Nucleus accumbens (tissue), 56 donors: ENCODE measurements at places on chromosomes 12 and 14.
A peak's percentile ranks its signal among the peaks of the same experiment; 100 is the strongest.

DNA sequence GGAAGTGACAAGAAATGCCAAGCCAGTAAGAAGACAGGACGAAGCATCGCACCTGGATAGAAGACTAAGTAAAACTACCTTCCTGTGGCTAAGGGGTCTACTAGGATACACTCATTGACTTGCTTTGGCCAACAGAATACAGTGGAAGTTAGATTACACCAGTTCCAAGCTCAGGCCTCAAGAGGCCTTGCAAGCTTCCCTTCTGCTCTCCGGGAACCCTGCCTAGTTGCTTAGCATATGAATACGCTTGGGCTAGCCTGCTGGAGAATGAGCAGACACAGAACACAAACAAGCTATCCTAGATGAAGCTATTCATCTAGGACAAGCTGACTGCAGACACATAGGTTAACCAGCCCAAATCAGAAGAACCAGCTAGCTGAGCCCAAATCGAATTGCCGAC is 97.0 kb downstream of the DPF3 start:
- no peak for DNase-seq

- DNase-seq: no peak
Observed at GRCh38 chr12:115867854-115868253, 409.6 kb downstream of the MED13L start.

- no peak for DNase-seq
Observed at GRCh38 chr12:116319898-116320621, 42.6 kb upstream of the MED13L start.

DNA sequence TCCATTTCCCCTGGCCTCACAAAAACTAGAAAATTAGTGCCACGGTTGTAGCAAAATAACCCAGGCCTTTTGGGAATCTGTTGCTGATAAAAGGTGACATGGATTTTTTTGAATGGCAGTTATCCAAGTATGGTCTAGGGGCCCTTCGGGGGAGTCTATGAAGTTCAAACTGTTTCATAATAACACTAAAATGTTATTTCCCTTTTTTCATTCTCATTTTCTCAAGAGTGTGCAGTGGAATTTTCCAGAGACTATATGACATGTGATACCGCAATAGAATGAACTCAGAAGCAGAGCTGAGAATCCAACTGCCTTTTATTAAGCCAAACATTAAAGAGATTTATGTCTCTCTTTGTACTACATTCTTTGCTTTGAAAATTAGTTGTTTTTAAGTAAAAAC is 26.9 kb downstream of the GSTZ1 start:
- DNase-seq: no peak

- DNase-seq: no peak
Observed at GRCh38 chr12:112868459-112869041, 38.2 kb upstream of the OAS1 start.

DNA sequence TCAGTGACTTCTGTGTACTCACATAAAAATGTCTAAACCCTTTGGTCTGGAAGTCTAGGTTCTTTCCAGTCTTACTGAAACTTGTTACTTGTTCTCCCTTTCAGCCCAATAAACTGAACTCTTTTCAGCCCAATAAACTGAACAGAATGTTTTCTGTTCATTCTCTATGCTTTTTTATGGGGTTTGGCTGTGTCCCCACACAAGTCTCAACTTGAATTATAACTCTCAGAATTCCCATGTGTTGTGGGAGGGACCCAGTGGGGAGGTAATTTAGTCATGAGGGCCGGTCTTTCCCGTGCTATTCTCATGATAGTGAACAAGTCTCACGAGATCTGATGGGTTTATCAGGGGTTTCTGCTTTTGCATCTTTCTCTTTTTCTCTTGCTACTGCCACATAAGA is 15.0 kb upstream of the NEDD1 start:
- DNase-seq: no peak

- DNase-seq: no peak
Observed at GRCh38 chr12:53344487-53344823, 8.3 kb upstream of the SP7 start.

DNA sequence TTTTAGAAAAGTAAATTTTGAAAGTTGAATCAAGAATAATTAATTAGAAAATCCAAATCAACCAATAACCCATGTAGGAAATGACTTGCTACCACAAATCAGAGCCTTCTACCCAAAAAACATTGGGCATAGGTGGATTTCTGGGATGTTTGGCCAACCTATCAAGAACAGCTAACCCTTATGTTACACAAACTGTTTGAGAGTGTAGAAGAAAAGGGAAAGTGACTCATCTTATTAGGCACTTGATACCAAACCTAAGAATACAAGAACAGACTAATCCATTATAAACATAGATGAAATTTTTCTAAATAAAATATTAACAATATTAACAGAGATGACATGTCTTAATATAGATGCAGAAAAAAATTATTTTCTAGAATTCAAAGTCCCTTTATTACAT is 260.4 kb downstream of the ZFP36L1 start:
- DNase-seq: no peak

- no peak for DNase-seq
Observed at GRCh38 chr14:92492258-92492657, 21.3 kb upstream of the RIN3 start.

DNA sequence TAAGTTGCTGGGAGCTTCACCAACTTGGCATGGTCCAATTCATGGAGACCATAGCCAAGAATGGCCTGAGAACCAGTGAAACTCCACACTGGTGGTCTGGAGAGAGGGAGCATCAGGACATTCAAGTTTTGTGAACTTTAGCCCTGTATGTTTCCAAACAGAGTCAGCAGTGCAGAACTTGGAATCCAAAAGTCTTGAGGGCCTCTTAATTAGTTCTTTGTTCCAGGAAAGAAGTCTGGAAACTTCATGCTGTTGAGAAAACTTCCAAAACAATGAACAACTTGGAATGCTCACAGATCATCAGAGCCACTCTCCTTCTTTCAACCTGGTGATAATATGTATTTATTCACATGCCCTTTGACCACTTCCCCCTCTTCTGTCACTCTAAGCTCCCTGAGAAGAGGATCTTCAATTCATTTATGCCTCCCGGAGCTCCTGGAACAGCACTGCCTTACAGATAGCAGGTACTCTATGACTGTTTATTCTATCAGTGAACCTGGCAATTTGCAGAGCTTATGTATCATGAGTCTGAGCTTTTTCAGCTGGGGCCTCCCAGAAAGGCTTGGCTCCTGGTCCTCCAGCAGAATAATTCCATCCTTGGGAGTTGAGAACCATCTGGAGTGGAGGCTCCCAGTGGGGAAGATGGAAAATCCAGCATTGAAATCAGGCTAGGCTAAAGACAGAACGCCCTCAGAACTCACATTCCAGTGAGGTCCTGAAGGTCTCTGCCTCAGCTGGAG is 191.4 kb downstream of the KTN1 start:
- DNase-seq: no peak

DNA sequence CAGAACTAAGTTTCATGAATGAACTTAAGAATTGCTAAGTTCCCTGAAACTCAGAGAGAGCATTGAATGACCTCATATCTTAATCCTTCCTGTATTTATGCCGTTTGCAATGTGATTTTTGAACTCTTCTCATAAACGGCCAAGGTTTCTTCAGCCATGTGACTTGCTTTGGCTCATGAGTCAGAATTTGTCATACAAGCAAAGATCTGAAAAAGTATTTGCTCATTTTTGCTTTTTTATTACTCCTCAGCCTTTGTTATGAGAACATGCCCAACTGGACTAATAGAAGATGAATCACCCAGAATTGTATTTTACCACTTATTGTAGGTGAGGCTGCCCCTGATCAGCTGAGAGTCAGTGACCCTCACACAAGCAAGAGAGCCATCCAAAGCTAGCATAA is 693.8 kb downstream of the BCL11B start:
- DNase-seq: no peak

DNA sequence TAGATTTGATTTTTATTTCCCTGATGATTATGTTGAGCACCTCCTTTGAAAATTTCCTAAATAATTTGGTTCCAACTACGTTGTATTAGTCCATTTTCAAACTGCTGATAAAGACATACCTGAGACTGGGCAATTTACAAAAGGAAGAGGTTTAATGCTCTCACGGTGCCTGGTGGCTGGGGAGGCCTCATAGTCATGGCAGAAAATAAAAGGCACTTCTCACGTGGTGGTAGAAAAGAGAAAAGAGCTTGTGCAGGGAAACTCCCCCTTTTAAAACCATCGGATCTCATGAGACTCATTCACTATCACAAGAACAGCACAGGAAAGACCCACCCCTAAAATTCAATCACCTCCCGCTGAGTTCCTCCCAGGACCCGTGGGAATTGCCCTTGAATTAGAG is 372.3 kb downstream of the RPL10L start:
- DNase-seq: no peak

DNA sequence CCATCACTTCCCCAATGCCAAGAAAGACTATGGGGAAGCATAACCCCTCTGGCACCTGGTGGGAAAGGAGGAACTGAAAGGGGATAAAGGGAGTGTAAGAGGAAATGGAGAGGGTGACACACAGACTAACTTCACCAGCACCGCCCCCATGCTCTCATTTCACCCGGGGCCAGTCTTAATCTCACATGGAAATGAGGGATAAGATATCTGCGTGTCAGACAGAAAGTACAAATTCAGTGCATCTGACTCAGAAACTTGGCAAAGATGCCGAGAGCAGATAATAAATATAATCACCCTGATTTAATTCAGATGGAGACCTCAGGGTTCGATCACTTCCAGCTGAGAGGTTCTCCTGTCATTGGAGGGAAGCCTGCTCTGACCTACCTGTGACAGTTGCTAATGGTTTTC is 191.6 kb downstream of the DUSP6 start:
- no peak for DNase-seq

DNA sequence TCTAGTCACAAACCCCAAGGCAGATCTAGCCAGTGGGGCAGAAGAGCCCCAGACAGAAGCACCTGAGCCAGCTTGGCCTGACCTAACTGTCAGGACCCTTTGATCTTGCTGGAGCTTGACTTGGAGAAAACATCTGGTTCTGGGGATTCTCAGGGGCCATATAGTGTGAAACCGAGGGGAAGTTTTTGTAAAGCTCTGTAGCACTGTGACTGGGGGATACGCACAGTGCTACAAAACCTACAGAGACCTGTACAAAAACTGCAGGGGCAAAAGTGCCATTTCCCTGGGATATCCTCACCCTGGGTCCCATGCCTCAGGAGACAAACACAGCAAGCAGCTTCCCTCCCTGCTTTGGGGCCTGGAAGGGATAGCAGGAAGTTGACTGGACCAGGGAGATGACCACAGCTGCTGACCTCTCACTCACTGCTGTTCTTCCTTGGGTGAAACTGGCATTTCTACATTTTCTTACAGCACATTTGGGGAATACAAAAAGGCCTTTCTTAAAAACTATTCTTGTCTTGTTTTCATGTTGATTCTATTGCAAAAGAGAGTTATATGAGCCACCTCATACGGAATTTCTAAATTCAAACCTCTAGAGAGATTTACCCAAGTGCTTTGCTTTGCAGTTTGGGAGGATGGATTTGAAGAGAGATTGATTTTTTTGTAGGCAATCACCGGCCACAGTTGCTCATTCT is 140.0 kb downstream of the DAD1 start:
- DNase-seq: no peak

DNA sequence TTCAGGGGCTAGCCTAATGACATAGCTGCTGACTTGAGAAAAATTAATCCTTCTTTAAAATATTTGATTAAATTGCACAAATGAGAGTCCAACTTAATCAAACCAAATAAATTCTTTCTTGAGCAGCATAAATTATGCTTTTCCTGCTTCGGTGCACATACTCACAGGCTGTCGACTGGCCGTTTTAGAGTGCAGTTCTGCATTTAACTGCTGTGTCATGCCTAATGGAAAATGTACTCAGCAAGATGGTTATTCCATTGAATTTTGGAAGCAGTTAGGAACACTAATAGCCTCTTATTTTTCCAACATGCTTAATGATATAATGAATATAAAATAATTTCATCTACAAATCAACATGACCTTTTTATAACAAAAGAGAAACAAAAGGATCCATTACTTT is 266.1 kb upstream of the LRIG3 start:
- no peak for DNase-seq

- DNase-seq: no peak
Observed at GRCh38 chr12:22709292-22709691, 84.3 kb downstream of the ETNK1 start.

GRCh38 chr14:56217380-56218045 is 99.3 kb downstream of the PELI2 start:
- DNase-seq: no peak

- no peak for DNase-seq
Observed at GRCh38 chr12:53495903-53496751, 3.1 kb downstream of the MAP3K12 start.

DNA sequence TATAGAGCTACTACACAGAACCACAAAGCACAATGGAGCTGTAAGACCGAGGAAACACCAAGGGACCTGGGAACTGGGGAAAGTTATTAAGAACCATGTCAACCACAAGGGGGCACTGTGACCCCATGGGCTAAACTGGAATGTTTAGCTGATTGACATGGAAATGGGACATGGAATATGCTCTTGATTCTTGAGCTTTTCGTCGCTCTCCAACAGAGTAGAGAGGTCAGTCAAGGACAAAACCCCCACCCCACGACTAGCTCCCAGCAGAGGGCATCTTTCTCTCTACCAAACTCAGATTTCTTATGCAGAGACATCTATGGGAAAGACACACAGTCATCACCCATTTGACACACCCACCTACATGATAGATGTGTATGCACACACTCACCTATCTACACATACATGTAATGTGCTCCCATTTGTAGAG is 10.1 kb downstream of the NDRG2 start:
- peak; percentile 82 for DNase-seq

GRCh38 chr14:100589071-100589759 is 2.0 kb upstream of the BEGAIN start:
- DNase-seq: no peak

- no peak for DNase-seq
Observed at GRCh38 chr12:59087077-59087673, 166.9 kb upstream of the LRIG3 start.

DNA sequence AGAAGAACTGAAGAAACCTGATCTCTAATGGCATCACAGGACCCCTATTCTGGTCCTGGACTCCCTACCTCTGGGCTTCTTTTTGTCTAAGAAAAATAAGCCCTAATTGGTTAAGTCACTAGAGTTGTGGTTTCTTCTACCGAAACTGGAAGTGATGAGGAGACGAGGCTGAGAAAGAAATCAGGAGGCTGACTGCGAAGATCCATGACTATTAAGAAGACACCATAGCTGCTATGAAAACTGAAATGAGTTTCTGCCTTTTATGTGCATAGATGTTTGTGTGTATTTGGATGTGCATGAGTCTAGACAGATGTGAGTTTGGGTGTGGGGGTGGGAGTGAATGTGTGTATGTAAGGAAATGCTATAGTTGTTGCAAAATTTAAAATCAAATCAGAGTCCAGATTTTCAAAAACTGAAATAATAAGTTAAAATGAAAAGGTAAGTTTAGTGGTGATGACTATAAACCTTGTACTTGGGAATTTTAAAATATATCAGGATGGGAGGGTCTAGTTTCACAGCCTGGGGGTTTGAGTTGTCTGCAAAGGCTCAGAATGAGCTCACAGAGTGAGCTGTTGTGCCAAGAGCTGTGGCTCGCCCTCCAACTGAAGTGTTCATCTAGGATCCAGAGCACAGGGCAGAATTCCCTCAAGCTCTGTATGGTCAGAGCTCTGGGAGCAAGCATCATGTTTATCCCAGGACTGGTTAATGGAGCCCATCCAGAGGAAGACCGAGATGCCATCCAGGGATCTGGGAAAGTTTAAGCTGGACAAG is 94.9 kb downstream of the VCPKMT start:
- DNase-seq: no peak

- DNase-seq: no peak
Observed at GRCh38 chr12:27580561-27581330, 56.7 kb downstream of the PPFIBP1 start.
